ENCODE measurements at places on chromosomes 7 and 10.

DNA sequence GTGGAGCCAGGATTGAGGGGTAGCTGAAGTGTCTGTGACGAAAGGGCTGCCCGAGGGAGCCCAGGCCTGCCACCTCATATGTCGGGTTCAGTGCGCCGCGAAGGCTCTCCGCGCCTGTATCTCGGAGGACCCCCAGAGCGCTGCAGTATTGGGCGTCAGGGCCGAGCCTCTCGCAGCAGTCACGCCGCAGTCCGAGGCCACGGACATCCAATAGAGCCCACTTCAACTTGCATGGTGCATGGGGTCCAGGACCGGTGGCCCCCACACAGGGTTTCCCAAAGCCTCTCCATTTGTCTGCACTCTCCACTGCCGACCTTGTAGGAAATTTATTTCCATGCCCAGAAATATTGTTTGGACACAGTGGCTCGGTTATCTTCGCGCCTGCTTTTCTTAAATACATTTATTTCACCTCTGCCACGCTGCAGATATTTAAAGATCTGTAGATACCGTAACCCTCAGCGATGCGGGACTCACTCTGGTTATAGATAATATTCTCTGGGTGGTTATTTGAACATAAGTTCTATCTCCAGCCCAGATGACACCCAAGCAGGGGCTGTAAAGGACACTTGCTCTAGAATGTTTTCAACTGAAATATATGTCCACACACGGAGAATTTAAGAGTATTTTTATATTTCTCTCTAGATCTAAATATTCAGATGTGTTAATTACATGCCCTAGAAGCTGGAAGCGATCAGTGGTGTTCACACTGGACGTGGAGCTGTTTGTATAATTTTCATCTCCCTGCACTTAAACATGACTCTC, 5.1 kb upstream of the ZNF503 start:
- DNase-seq, result no peak

- no peak for DNase-seq
These were observed 35.8 kb upstream of the TRUB1 start for GRCh38 chr10:114902151-114902550.

DNA sequence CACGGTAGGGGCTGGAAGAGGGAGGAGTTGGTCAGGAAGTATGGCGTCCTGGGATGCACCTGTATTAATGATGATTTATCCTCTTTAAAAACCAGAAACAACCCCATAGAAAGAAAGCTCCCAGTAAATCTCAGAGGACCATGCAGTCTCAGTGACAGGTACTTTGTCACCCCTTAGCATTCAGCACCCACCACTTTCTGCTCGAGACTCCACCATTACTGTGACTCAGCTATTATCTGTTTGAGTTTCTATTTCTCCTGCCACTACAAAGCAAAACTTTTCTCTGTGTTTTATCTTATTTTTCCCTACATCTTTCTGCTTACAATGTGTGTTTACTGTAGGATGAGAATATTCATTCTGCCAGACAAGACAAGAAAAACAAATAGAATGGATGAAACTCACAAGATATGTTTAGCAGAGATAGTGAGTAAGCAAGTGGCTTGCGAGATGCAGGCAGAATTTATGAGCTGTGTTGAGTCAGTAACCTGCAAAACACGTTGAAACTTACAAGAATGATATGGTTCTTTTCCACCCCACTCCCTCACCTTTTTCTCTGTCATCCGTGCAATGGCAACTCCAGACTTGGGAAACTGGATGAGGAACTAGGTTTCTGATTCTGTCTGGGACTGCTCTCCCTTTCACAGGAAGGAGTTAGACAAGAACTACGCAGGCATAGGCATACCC, 127.1 kb downstream of the AOAH start:
- DNase-seq, result no peak

- DNase-seq, result no peak
These were observed 132.2 kb downstream of the ZNF365 start for GRCh38 chr10:62506371-62506770.

- DNase-seq, result no peak
These were observed 641 bp upstream of the ASB13 start for GRCh38 chr10:5666841-5667630.

DNA sequence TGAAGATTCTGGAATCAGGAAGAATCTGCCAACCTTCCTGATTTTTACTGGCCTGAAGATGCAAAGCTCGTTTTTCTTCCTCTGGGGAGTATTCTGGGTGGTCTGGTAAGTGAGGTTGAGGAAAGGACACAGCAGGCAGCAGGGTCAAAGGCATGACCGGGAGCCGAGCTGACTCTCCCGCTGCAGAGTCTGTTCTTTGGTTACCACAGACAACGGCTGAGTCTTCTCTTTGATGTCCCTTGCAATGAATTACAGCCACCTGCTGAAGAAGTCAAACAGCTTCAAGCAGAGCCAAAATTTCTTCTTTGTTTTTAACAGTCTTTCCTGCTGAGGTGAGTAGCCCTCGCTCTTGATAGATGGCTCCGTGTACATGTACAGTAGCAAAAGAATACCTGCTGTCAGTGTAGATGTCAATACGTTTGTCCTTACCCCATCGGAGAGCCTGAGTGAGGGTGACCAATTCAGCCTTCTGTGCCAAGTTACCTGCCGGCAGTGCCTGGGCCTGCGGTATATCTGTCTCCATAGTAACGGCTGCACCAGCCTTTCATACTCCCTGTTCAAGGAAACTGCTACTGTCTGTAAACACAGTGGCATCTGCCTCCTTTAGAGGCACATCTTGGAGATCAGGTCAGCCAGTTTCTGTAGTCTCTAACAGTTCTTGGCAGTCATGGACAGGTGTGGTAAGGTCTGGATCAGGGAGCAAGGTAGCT, 76.4 kb downstream of the PRR15 start:
- peak; percentile 32 for DNase-seq

DNA sequence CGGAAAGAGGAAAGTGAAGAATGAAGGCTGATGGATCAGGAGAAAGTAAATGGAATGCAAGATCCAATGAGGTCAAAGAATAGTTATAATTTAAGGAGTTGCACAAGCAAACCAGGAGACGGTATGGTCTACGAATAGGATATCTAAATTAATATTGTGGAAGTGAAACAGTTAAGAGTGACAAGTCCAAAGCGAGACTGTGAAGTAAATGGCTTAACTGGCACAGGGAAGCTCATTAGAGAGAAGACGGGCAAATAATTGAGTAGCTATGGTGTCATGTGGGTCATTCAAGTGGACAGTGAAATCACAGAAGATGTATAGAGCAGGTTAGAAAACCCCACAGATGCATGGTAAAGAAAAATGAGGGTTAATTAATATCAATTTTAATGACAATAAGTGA, 3.2 kb downstream of the CYP51A1 start:
- DNase-seq, result no peak

- DNase-seq, result no peak
These were observed 67.4 kb upstream of the SLC35G1 start for GRCh38 chr10:93826355-93826754.

DNA sequence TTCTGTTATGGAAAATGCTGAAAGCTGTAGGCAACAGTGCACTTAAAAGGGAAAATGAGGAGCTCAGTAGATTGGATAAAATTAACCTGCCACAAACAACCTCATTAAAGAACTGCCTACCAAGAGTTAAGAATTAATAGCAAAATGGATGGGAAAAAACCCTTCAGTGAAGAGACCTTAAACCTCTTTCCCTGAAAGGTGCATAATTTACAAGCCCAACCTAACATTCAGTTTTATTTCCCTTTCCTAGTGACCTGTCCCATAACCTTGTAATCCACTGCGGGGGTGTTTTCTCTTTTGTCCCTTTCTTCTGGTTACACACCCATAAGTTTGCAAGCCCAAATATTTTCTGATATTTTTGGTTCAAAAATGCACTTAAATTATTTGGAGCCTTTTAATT, 21.9 kb downstream of the SKIDA1 start:
- DNase-seq, result no peak

GRCh38 chr7:126698909-126699308, 553.8 kb downstream of the GRM8 start:
- no peak for DNase-seq

DNA sequence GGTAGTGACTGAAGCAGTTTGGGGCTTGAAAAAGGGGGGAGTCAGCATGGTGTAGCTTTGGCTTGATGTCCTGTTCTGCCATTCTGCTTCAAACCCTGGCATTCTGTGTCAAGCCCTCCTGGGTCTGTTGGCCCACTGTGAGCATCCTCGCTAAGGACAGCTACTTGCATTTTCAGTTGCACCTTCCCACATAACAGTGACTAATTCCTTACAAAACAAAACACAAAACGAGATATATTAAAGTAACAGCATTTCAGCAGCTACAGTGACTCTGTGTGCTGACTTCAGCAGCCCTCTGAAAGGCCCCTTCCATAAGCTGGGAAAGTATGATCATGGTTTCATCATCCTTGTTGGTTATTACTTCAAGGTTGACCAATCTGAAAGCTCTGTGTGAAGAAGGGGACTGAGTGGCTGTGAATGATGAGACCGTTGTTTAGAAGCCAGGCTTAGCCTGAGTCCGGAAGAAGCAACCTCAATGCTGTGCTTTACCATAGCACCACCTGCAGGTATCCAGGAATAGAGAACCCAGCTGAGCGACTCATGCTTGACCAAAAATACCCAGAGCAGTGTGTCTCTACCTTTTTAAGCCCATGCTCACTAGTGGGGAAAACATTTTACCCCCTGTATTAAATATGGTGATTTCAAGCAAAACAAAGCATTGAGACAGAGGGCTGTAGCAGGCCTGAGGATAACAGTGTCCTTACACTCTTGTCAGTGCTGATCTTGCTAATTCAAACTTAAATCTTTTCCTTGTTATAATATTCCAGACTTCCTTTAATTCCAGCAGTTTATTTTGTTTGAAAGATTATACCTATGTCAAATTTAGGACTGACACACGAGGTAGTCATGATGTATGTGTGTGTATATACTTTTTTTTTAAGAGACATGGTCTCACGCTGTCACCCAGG, 42.6 kb upstream of the CC2D2B start:
- DNase-seq, result no peak

DNA sequence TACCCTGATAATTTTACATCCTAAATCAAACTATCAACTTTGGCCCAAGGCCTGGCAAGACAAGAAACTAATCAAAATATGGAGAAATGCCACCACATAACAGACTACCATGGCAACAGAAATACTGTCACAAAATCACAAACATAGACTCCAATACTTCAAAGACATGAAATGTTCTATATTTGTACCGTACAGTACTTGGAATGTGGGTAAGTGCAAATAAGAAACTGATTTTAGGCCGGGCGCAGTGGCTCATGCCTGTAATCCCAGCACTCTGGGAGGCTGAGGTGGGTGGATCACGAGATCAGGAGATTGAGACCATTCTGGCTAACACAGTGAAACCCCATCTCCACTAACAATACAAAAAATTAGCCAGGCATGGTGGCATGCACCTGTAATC, 9.2 kb downstream of the TNPO3 start:
- DNase-seq, result no peak

GRCh38 chr7:123041101-123041500, 45.6 kb upstream of the TAS2R16 start:
- DNase-seq, result no peak

DNA sequence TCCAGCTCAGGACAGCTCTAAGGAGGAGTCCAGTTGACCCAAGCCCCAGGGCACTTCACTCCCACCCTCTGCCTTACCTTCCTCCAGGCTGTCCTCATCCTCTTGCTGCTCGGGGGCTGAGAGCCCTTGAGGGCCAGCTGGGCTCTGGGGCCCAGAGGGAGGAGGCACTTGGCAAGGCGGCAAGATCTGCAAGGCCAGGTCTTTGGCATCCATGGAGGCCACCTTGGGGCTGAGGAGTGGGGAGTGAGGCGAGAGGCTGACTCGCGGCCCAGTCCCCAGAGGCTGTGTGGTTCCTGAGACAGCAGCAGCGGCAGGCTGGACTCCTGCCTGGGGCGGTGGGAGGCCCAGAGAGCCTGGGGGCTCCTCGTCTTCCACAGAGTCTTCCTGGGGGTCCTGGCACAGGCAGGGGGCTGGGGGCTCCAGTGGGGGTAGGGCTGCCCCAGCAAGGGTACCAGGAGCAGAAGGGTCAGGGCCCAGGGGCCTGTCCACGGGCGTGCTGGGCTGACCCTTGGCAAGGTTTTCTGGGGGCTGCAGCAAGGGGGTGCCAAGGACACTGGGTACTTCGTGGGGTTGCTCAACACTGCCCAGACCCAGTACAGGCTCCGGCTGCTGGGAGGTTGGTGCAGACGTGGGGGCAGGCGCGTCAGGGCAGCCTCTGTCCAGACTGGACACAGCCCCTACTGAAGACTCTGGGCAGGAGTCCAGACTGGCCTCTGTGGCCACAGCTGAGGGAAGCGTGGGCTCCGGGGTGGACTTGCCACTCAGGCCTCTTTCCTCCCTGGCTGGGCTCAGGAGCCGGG, 6.5 kb downstream of the NACAD start:
- DNase-seq, result no peak

DNA sequence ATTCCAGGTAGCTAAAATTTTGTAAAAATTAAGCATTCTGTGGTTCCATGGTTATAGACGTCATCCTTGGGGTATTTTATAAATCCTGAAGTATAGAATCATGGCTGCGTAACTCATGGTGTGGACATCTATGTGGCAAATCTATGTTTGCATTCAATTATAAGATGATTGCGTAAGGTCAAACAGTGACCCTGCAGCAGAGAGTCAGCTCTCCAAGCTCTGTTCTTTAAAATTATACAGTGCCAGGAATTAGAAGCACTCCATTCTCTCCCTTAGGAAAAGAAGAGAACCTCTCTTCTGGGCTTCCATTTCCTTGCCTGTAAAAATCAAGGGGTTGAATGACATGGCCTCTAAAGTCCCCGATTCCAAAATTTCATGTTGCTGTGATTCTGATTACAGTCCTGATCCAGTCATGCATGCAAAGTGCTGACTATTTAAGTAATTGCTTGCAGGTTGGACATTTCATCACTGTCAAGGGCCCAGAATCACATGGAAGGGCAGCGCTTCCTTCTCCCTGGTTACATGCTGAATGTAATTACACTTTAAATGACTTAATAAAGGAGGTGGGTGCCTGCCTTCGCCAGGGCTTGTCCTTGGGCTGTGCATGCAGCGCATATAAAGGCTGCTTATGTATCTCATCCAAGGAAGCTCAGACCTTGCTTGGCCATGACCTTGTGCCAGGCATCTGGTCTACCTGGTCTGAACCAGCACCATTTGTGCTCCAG, 550.7 kb downstream of the TYW1 start:
- DNase-seq, result no peak

DNA sequence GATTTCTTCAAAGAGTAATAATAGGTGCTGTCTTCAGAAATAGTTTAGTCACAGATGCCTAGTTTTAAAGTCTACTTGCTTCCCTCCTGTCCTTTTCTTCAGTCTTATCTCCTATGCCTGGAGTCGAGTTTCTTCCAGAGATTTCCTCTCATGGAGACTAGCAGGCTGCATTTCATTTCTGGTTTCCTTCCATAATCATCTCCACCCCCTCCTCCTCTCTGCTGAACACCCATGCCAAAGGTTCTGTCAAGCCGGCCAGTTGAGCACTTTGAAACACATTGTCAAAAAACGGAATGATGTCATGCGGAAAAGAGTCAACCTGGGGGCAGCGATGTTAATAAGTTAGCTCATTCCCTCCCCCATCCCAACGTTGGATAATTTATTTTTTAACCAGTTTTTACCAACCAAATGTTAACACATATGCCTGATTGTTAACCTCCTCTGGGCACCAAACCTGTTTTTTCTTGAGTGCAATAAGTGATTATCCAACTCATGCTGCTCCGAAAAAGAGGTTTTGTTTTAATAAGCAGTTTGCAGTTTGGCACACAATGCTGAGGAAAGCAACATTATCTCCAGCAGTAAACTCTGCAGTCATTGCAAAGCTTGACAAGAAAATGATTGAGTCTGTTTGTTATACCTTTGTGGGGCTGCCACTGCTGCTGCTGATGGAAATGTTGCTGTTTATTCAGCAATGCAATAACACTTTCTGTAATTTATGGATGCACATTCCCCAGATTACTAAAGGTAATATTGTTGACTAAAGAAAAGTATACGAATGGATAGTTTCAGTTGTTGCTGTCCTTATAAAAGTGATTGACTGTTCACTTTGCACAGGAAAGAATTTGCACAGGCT, 161.6 kb downstream of the LRMDA start:
- no peak for DNase-seq

All from NCI-H1092 (cell line).